ENCODE measurements at places on chromosomes 4 and X.

DNA sequence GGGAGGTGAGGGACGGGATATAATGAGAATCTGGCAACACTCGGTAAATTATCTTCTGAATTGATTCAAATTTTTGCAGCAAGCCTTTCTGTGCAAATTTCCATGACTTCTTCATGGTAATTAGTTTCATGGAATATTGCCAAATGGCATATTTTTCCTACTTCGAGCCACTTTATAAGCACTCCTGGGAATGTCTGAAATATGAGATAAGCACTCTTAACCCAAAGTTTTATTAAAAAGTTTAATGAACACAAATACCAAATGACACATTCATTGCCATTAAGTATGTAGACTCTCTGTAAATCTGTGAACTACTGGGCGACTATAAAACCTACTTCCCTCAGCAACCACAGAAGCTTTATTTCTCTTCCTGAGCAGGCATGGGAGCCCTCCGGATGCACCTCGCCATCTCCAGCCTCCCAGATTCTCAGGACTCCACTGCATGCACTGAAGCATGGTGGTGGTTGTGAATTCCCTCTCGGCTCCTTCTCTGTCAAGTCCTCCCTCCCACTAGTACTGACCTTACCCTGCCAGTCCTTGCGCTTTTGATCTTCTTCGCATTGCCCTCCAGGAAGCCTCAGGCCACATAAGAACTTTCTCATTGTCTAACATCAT lies 154.4 kb upstream of the RPL34 start:
- no peak for DNase-seq

GRCh38 chrX:153861733-153862310 lies 24.2 kb downstream of the L1CAM start:
- no peak for DNase-seq

- DNase-seq, result no peak
Measured at GRCh38 chr4:71189471-71189870, 149.3 kb upstream of the SLC4A4 start.

GRCh38 chrX:13086076-13086475 lies 41.7 kb upstream of the FAM9C start:
- DNase-seq, result no peak

DNA sequence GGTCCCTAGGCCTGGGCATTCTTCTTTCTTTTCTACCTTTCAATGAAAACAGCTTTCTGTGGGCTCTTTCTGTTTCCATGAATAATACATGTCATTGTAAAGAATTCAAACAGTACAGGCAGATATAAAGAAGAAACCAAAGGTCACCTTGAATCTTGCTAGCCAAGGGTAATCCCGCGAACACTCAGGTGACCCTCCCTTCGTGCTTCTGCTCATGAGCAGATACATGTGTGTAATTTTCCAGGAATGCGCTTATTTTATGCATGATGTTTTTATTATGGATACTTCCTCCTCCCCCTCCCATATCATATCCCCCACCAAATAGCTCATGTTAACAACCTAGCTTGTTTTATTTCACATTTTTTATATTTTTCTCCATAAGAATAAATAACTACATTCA lies 9.6 kb upstream of the JAKMIP1 start:
- DNase-seq, result no peak

GRCh38 chr4:172963498-172964294 lies 204.9 kb upstream of the GALNT7 start:
- no peak for DNase-seq

GRCh38 chrX:29634516-29634915 lies 580.8 kb upstream of the MAGEB2 start:
- DNase-seq, result no peak

- no peak for DNase-seq
Measured at GRCh38 chr4:76388160-76388908, 32.6 kb downstream of the CCDC158 start.

GRCh38 chrX:63686878-63687714 lies 97.9 kb downstream of the ARHGEF9 start:
- no peak for DNase-seq

DNA sequence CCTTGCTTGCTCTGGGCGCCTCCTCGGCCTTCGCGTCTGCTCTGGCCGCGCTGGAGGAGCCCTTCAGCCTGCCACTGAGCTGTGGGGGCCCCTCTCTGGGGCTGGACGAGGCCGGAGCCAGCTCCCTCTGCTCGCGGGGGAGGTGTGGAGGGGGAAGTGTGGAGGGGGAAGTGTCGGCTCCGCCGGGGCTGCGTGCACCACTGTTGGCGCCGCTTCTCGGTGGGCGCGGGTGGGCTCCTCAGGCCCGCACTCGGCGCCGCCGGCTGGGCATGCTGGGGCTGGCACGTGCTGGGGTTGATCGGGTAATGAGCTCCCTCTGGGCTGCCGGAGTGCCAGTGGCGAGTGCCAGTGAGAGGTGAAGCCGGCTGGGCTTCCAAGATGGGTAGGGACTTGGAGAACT lies 116.7 kb downstream of the CPXCR1 start:
- DNase-seq, result no peak

DNA sequence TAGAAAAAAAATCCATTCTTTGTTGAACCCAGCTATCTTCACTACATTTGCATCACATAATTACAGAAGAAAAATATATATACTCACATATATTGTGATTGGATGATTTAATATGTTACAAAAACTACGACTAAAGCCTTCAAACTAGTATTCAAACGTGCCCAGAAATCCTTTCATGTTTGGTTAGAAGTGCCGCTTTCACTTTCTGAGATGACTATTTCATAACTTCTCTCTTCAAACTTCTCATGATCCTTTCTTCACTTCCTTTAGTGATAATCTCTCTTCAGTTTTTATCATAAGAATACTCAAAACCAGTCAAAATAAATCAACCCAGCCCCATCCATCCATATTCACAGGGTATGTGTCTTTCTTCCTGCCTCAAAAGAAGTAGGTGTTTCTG lies 50.8 kb upstream of the NAF1 start:
- no peak for DNase-seq

GRCh38 chr4:47391256-47391655 lies 72.2 kb downstream of the COMMD8 start:
- DNase-seq, result no peak

DNA sequence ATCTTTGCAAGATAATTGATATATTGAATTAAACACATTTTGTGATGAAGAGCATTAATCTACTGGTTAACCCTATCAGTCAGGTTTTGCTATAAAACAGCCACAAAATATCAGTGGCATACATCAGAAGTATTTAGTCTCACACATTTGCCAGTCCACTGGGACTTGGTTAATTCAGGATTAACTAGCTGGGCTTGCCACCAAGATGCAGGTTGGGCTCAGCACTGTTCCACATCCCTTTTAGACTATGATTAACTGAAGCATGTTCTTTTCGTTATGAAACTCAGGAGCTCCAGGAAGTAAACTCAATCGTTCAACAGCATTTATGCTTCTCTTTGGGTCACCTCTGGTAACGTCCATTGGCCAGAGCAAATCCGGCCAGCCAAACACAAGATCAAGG lies 538.1 kb upstream of the HS3ST1 start:
- DNase-seq, result no peak

DNA sequence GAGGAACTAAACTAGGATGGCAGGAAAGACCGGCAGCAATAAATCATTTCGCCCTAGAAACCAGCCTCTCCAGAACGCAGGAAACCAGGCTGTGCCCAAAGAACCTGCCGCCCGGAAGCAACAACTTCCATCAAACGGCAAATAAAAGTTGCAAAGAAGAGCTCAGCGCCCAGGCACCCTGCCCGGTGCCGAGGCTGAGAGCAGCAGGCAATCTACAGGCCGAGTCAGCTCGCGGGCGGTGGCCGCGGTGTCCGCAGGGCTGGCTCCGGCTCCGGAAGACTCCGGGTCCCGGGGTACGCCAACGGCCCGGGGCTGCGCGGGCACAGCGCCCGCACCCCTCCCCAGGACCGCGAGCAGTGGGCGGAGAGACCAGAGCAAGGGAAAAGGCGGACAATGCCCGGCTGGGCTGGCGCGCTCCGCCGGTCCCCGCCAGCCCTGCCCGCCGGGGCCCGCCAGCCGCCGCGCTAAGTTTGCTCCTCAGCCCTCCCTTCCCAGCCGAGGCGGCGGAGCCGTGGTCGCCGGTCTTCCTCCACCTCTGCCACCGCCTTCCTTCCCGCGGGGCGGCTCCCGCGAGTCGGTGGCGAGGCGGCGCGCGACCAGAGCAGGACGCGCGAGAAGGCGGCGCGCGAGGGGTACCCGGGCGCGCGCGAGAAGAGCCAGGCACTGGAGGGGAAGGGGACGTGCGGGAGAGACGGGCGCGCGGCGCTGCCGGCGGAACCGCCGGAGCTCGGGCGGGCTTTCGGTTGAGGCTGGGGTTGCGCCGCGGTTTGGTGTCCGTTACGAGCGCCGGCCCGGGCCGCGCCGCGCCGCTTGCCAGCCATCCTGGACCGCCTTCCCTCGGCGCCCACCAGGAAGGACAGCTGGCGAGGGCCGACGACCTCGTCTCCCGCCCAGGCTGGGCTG lies 733 bp downstream of the FRYL start:
- peak; percentile 46 for DNase-seq

DNA sequence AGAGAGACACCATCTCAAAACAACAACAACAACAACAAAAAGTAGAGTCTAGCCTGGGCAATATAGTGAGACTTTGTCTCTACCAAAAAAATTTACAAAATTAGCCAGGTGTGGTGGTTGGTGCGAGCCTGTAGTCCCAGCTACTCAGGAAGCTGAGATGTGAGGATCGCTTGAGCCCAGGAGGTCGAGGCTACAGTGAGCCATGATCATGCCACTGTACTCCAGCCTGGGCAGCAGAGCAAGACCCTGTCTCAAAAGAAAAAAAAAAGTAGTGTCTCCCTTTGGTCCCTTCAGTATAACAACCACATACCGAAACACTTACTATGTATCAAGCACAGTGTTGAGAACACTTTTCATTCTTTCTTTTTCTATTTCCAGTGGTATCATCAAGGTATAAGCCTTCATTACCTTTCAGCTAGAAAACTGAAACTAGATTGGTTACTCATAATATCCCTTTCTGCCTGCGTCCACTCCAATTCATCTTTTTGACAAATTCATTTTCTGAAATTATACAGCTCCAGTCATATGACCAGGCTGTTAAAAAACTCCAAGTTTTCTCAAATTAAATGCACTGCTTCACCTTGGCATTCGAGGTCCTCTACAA lies 54.1 kb downstream of the RPS6KA3 start:
- DNase-seq, result no peak

Measured in effector CD8-positive, alpha-beta T cell (primary cell).